Right cardiac atrium (tissue), 5 donors: ENCODE measurements at places on chromosomes 4 and X. TPM values are rescaled to one million over a fixed set of nuclear protein-coding genes. Genes with fewer than 3 reads are reported as not detected.
A peak's percentile ranks its signal among the peaks of the same experiment; 100 is the strongest.

The EFNB1 gene
- total RNA-seq: 28.0 TPM

The DUX4 gene
- not detected for total RNA-seq

The CUL4B gene
- 31.3 TPM for total RNA-seq

The ADAMTS3 gene
- total RNA-seq: 2.1 TPM

The COL4A5 gene
- total RNA-seq: 26.7 TPM

The GAGE12F gene
- total RNA-seq: not detected

The PAK3 gene
- 0.85 TPM for total RNA-seq

DNA sequence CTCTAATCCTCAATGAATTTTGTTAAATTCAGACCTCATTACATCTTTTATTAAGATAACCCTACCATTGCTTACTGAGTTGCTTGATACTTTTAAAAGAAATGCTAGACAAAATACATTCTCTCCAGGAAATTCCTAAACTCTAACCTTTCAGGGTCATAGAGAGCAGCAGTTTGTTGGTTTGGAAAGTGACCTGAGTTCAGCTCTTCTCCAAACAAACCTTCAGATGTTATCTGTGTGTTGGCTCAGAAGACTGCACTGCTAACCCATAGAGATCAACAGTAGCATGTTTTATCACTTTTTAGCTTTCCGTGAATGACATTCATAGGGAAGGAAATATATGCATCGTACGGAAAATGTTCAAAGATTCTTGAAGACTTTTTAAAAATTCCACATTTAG lies 101.8 kb upstream of the VEGFC start:
- DNase-seq: no peak

DNA sequence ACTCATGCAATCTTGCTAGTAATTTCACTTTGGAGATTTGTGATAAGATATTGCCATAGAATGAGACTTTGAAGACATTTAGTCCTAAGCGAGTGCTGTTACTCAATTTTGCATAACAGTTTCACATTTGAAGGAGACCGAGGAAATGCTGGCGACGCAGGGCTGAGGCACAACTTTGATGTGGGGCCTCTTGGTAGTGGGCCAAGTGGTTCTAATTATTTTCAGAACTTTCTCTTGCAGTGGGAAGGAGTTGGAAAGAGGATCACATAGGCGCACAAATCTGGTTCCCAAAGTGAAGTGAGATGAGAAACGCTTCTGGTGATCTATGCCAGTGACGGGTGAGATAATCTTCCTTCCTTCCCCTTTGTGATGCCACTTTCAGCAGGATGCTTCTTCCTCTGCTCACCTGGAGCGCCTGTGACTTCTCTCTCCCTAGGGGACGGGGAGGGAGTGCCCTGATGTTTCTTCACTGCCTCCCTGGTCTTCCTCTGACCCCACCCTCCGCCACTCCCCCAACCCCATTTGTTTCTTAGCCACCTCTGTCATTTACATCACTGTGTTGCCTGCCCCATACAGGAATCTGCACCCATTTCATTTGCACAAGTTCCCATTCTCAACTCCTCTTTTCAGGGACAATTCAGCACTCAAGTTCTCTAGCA lies 138.9 kb upstream of the MID1 start:
- no peak for DNase-seq

GRCh38 chrX:47498411-47498810 lies 15.4 kb upstream of the ZNF41 start:
- no peak for DNase-seq

DNA sequence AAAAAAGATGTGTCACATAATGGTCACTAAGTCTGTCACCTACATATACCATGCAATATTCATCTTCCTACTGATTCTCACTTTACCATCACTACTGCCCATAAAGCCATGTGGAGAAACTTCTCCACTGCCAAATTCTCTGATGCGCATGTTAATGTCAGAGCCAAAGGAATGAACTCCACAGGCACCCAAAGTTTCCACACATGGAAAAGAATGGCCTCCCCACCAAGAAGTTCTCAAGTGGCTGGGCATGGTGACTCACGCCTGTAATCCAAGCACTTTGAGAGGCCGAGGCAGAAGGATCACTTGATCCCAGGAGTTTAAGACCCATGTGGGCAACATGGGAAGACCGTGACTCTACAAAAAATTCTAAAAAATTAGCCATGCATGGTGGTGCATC lies 43.8 kb upstream of the UGDH start:
- no peak for DNase-seq

DNA sequence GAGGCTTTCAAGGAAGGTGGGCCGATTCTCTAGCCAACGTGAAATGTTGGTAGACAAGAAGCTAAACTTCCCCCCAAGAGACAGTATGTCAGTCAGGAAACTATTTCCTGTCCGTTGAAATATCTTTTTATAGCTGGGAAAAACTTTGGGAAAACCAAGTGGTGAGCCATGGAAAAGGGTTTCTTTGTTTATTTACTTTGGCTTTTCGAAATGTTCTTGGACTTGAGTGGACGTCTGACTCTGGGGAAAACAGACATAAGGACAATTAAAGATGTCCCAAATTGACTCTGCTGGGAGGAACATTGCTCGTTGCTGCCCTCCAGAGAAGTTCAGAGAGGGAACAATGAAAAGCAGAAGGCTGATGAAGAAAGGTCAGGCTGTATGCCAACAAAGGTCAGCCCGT lies 295.4 kb downstream of the RAPGEF2 start:
- no peak for DNase-seq

GRCh38 chr4:73589261-73589847 lies 30.9 kb downstream of the RASSF6 start:
- no peak for DNase-seq

GRCh38 chr4:850323-850945 lies 24.5 kb upstream of the CPLX1 start:
- peak; percentile 12 for DNase-seq

DNA sequence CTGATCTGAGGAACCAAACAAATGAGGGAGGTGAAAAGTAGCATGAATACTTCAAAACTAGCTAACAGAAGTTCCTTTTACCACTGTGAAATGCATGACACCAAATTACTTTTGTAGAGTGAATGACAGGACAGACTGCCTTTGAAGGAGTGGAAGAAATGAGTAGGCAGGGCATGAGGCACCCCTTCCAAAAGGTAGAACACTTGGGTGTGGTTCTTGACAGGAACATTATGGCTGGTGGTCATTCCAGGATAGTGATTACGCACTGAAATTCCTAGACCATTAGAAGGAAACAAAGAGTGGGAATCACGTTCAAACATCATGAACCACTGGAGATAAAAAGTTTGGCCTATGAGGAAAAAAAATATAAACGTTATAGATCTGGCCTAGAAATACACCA lies 4.9 kb downstream of the HUWE1 start:
- DNase-seq: no peak

GRCh38 chr4:119690871-119691270 lies 62.3 kb upstream of the PDE5A start:
- no peak for DNase-seq

DNA sequence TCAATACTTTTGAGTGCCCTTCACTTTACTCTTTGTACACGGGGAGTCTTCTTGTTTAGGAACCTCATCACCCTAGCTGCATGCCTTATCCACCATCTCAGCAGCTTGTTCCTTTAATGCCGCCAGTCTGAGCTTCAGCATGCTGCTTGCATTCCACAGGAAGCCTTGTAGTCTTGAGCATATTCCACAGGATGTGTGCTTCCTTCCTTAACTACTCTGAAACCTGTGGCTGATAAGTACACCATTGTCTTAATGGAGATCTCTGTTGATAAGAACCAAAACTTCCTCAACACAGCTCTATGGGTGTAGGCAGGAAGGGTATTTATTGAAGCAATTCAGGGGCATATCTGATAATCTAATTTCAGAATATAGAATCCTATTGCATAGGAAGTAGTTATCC lies 24.4 kb upstream of the CCNI start:
- no peak for DNase-seq

DNA sequence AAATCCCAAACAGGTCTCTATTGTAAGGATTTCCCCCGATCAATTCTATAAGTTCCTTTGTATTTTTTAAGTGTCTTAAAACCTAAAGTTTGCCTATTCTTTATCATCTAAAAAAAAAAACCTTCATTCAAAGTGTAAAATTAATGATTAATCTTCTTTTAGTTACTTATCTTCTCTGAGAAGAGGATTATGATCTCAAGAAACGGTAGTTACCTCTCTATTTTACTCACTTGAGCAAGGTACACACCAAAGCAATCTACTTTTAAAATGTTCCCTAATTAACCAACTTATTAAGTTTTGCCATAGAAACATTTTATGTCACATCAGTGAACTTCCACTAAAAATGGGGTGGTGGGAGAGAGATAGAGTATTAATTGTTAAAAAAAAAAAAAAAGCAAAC lies 15.2 kb upstream of the GALNT7 start:
- no peak for DNase-seq

DNA sequence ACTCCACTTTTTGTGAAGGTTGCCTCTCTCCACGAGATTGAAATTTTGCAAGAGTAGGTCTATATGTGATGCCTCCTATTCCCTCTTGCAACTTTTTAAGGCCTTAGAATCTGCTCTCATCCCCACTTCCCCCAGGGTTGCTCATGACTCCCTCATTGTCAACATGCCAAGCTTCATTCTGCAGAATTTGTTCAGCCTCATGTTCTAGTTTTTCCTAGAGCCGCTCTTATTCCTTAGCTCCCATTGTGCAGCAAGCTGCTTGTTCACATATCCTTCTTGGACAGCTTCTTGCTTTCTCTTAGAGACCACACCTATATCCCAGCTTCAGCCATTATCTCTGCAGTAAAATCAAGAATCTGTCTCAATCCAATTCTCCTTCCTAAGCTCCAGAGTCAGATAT lies 82.4 kb downstream of the CNGA2 start:
- DNase-seq: no peak

DNA sequence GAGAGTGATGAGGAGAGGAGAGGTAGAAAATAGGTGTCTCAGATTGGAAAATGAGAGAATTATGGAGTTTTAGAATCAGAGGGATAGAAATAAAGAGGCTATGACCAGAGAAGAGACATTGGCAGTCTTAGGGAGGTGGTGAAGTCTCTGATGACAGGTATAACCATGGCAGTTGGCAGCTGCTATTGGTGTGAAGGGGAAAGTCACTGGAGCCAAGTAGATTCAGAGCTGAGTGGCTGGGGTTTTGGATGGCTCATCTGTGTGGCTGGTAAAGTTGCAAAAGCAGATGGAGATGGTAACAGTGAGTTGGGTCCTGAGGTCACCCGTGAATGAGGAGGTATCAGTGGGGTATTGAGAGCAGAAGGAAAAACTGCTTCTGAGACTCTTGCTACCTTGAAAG lies 46.5 kb downstream of the ANAPC4 start:
- no peak for DNase-seq

- DNase-seq: no peak
These were observed 577.2 kb upstream of the AADAT start for GRCh38 chr4:170666909-170667308.

- DNase-seq: no peak
These were observed 72.3 kb downstream of the GRIA3 start for GRCh38 chrX:123256378-123256777.

DNA sequence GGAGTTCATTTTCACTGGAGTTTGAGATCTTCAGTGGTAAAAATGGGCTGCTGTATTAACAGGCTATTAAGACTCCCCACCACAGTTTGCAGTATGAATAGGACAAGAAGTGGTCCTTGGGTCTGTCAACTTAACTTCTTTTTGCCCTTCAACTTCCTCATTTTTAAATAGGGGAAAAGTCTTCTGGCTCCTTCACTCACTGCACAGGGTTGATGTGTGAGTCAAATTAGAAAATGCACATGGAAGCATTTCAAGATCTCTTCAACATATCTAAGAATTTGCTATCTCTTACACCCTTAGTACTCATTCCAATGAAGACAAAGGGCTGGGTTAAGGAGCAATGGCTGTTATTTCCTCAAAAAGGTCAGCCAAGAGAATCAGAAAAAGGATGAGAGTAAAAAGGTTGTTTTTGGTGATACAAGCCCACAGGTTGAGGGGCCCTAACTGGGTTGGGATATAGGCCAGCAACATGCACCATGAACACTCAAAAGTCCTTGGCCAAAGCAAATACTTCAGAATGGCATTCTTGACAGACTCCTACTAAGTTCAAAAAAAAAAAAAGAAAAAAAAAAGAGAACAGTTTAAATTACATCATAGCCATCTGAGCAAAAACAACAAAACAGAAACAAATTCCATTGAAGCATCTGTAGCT lies 13.4 kb downstream of the PDE5A start:
- no peak for DNase-seq

- DNase-seq: no peak
These were observed 175.1 kb downstream of the PARM1 start for GRCh38 chr4:75107755-75108612.

- DNase-seq: no peak
These were observed 17.5 kb upstream of the CORIN start for GRCh38 chr4:47855350-47855749.

DNA sequence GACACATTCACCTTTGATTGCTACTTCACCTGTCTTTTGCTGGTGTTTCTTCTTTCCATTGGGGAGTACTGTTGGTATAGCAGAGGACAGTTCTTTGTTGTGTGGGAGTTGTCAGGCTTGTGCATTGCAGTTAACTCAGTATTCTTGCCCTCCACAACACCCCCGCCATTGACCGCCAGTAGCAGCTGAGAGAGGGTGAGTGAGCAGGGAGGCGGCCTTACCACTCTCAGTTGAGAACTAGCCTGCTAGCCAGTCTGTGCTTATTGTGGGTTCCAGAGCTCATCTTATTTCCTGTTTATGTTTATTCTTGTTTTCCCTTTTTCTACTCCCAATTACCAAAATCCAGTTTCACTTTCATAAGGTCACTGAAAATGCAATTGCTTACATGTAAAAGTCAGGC lies 52.2 kb downstream of the STIM2 start:
- DNase-seq: no peak

DNA sequence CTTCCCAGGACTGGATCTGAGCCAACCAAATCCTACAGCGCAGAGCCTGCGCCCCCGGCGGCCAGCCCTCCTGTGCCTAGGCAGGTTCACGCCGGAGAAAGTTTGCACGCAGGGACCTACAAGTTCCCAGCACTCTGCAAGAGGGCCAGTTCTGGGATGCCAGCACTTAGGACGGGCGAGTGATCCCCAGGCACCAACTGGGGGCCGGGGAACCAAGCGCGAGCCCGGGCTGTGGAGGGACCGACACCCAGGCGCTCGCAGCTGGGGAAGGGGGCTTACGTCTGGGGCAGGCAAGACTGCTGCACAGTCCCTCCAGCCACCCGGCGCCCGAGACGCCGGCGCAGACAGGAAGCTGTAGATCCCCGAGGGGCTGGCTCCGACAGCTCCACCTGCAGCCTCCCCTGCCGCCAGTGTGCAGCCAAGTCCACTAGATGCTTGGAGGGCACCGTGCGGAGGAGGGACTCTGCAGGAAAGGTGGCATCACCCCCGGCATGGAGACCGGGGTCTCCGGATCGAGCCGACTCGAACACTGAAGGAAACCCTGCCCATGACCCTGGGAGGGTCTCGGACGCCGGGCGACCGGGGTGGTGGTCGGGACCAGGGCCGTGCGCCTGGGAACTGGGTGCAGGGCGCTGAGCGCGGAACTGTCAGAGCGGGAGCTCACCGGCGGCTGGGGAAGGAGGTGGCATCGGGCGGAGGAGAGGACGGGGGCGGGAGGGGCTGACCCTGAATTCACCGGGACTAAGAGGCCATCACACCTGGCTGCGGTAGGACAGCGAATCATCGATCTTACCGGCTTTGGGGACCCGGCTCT lies 566 bp downstream of the CORIN start:
- DNase-seq: peak; percentile 70
